ENCODE measurements at places on chromosomes 6 and 20.

DNA sequence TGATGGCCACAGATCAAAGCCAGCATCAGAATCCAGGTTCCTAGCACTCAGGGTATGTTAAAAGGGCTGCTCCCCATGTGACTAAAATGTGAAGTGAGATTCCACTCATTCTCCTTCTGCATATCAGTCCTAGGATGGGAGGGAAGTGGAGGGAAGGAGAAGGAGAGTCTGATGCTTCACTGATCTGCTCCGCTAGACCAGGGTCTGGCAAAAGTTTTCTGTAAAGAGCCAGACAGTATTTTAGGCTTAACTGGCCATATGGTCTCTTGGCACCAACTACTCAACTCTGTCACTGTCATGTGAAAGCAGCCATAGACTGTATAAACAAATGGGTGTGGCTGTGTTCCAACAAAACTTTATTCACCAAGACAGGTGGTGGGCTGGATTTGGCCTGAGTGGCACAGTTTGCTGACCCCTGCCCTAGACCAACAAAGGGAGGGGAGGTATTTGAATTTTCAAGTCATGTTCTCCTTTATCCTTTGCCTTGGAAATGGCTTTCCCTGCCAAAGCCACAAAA, 22.6 kb downstream of the GHRH start:
- no peak for DNase-seq

- no peak for DNase-seq
Observed at GRCh38 chr20:31474097-31474436, 860 bp downstream of the DEFB124 start.

- no peak for DNase-seq
Observed at GRCh38 chr6:121590916-121591315, 155.5 kb downstream of the GJA1 start.

DNA sequence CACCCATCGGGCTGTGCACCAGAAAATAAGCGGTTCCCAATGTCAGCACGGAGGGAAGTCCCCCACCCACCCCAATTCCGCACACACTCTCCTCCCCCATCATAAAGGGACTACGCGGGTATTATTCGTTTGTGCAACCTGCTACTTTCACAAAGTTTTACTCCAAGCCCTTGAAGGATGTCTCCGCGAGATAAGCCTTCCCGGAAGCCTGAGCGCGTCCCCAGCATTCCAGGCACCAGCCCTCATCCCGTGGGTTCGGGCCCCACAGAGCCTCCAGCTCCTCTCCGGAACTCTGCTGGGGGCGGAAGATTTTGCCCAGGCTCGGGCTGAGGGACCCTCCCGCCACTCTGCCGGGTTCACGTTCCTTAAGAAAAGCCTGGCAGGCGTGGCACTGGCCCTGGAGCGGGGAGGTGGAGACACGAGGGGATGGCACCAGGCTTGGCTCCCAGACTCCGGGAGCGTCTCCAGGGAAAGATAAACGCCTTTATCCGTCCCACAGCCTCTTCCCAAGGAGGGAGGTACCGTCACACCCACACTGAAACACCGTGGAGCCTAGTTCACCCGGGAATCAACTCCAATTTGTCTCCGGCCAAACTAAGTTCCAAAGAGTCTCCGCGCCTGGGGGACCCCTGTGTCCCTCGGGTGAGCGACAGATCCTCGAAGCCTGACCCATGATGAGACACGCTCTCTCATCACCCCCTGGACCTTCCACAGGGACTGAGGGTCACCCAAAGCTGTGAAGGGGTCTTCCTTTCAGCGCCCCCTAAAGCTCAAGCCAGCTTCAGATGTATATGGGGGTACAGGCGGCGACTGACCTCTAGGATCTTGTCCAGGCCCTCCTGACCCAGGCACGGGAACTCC, 934 bp downstream of the KCNK5 start:
- peak; percentile 68 for DNase-seq

DNA sequence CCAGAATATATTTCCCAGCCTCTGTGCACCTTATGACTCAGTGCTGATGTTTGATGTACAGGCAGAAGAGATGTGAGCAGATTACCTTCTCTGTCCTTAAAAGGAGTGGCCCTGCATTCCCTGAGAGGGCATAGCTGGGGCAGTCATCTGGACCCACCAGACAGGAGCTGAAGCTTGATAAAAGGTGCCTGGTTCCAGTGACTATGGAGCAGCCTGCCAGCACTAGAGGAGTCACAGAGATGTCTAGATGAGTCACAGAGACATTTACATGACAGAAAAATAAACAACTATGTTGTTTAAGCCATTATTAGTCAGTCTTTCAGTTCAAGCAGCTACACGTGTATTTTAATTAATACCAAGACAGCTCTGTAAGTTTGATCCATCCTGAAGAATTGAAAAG, 237.1 kb upstream of the MOCS1 start:
- DNase-seq: no peak

GRCh38 chr6:105391705-105392104, 11.2 kb downstream of the PREP start:
- no peak for DNase-seq

DNA sequence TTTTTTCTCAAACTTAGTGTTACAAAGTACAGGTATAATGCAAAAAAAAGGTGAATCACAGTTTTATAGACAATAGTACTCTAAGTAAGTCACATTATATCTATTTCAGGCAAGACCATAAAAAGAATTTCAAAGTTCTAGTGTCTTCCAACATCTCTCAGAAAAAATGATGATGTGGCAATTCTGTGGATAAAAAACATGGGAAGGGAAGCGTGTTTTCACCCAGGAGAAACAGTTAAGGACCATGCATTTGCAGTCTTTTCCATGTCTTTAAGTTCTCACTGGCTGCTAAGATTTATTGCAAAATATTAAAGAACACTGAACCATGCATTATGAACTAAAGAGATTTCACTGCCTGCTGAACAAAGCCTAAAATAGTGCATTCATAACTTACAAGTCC, 1.8 kb downstream of the SSR1 start:
- no peak for DNase-seq

GRCh38 chr20:57290178-57290484, 23.7 kb upstream of the BMP7 start:
- DNase-seq: no peak

DNA sequence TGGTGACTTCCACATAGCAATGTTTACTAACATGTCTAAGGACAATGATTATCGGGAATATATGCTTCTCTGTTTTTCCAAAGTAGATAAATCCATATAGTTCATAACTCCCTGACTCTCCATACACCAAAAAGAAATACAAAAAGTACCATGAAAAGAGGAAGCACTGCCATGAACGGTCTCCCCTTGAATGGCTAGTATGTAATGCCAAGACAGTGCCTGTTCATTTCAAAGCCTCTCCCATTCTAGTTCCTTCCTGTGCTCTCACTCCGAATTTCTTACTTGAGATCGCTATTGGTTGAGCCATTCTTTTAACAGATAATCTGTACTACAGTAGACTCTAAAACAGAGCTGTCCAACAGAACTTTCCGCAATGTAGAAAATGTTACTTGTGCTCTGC, 54.8 kb upstream of the EDN1 start:
- no peak for DNase-seq

GRCh38 chr20:59406446-59406845, 106.0 kb downstream of the EDN3 start:
- no peak for DNase-seq

- no peak for DNase-seq
Observed at GRCh38 chr20:59932616-59933295, 681 bp downstream of the SYCP2 start.

- DNase-seq: no peak
Observed at GRCh38 chr20:36485286-36485685, 56.0 kb upstream of the MYL9 start.

GRCh38 chr6:70219943-70220613, 82.8 kb downstream of the COL9A1 start:
- DNase-seq: no peak

GRCh38 chr6:91683240-91683639, 1096.4 kb upstream of the MAP3K7 start:
- DNase-seq: no peak

- no peak for DNase-seq
Observed at GRCh38 chr6:127365874-127366273, 22.5 kb upstream of the ECHDC1 start.

DNA sequence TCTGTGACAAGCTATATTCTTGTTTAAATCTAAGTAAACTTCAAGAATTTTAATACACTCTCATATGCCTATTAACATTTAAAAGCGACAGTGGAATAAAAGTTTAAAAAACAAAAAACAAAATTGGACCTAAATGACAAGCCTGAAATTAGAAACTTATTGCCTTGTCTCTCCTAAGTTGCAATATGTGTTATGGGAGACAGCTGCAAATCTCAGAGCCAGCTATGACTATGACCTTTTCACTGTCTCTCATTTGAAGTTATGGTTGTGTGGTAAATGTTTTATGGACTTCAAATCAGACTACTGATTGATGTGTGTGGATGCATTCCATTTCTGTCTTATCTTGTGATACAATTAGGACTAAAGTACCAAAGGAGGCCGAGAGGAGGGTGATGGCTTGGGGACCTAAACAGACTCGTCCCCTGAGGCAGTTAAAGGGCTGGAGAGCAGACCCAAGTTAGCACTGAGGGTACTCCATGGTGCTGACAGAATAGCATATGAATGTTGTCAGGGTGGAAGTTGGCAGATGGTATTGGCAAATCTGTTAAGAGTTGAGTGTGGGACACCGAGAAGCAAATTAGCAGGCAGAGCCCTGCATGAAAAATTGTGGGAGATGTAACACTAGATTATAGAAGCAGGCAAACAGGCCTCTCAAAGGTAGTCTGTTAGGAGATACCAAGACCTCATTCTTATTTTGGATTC, 930.1 kb upstream of the MAN1A1 start:
- DNase-seq: no peak

DNA sequence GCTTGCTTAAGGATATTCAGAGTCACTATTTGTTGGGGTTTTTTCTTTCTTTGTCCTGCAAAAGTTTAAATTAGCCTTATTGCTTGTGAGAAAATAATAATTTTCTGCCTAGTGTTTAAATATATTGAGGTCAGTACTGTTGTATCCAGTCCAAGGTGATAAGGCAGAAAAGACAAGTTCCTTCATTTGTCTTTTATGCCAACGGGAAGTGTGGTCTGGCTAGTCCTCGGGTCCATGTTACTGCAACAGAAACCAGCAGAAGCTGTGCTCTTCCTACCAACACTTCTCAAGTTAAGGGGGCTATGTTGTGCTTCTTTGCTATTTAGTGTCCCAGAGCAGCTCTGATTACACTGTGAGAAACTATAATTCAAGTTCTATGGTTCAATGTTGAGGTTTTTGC, 301.1 kb downstream of the TBC1D7 start:
- no peak for DNase-seq

DNA sequence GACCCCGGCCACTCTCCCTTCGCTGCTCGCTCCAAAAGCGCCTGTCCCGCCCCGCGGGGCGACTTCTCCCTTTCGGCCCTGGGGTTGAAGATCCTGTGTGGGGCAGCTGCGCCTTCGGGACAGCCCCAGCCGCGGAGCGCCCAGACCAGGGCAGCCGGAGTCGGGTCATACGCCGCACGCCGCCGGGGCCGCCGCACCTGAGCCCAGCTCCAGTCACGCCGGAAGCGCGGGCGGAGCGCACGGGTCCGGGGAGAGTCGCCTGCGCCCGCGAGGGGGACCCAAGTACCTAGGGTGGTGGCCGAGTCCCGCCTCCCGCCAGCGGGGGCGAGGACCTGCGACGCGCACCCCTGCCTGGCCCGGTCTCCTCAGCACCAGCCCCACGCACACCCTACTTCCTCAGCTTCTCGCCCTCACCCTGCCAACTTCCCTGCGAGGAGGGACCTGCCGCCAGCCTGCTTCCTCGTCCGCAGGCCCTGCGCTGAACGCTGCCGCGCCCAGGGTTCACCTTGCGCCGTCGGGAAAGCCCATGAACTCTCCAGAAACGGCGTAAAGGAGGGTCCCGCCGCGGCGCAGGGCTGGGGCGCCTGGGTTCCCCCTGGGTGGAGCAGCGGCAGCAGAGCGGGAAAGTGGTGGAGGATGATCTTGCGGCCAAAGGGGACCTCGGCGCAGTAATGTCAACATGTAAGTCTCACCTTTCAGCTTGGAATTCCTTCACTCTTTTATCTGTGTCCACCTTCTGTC, at the start of gene ADGRG6:
ADGRG6 (plus strand) TSS at position 357 of the 741 bp plus-strand sequence; CDS start at position 680, 323 bp downstream.
- DNase-seq: peak; percentile 29

DNA sequence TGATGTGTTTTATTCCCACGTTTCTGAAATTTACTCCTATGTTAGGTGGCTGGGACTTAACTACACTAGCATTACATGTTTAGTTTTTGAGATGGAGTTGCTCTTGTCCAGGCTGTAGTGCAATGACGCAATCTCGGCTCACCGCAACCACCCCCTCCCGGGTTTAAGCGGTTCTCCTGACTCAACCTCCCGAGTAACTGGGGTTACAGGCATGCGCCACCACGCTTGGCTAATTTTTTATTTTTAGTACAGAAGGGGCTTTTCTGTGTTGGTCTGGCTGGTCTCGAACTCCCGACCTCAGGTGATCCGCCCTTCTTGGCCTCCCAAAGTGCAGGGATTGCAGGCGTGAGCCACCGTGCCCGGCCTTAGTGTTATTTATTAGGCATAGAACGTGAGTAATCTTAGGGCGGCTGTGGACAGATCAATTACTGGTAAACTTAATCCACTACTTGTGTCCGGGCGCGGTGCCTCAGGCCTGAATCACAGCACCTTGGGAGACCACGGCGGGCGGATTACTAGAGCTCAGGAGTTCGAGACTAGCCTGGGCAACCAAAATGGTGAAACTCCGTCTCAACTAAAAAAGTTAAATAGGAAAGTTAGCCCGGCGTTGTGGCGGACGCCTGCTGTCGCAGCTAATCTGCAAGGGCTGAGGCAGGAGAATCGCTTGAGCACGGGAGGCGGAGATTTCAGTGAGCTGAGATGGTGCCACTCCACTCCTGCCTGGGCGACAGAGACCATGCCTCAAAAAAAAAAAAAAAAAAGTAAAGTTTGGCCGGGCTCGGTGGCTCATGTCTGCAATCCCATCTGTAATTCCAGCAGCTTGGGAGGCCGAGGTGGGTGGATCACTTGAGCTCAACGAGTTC, 123.7 kb upstream of the BTN3A2 start:
- DNase-seq: peak; percentile 49

- DNase-seq: no peak
Observed at GRCh38 chr20:11132819-11133415, 459.1 kb upstream of the JAG1 start.

GRCh38 chr20:2145376-2145775, 43.7 kb downstream of the STK35 start:
- no peak for DNase-seq

DNA sequence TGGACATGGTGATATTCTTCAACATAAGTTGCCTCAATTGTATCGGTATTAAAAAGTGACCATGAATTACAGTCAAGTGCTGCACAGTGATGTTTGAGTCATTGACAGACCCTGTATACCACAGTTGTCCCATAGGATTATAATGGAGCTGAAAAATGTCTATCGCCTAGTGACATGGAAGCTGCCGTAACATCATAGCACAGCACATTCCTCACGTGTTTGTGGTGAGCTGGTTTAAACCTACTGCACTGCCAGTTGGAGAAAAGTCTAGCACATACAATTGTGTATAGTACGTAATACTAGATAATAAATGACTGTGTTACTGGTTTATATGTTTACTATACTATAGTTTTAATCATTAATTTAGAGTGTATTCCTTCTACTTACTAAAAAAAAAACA, 150.2 kb downstream of the CDH26 start:
- DNase-seq: no peak

GRCh38 chr6:35177157-35177556, 36.0 kb upstream of the TCP11 start:
- DNase-seq: no peak

GRCh38 chr6:1786455-1787453, 177.0 kb downstream of the FOXC1 start:
- DNase-seq: peak; percentile 49

GRCh38 chr6:151652325-151652724, 155.2 kb upstream of the ESR1 start:
- DNase-seq: no peak

GRCh38 chr20:33810259-33810658, 889 bp upstream of the CHMP4B start:
- DNase-seq: no peak

GRCh38 chr20:58342104-58342945, 32.8 kb downstream of the RAB22A start:
- no peak for DNase-seq

All from stimulated activated CD4-positive, alpha-beta T cell treated with anti-CD3 and anti-CD28 coated beads, Interleukin-4, amount 100 ng/mL, for 24 hours (primary cell).